ENCODE measurements at places on chromosomes 16 and 17. TPM values are rescaled to one million over a fixed set of nuclear protein-coding genes. Genes with fewer than 3 reads are reported as not detected.

The C16orf86 gene
- not detected for total RNA-seq

The MED13 gene
- total RNA-seq, result 50.7 TPM

The KRT222 gene
- total RNA-seq, result not detected

The OR1F1 gene
- total RNA-seq, result 0.58 TPM
